Adrenal gland (tissue), 19 donors: ENCODE measurements at places on chromosomes 2 and 18.

DNA sequence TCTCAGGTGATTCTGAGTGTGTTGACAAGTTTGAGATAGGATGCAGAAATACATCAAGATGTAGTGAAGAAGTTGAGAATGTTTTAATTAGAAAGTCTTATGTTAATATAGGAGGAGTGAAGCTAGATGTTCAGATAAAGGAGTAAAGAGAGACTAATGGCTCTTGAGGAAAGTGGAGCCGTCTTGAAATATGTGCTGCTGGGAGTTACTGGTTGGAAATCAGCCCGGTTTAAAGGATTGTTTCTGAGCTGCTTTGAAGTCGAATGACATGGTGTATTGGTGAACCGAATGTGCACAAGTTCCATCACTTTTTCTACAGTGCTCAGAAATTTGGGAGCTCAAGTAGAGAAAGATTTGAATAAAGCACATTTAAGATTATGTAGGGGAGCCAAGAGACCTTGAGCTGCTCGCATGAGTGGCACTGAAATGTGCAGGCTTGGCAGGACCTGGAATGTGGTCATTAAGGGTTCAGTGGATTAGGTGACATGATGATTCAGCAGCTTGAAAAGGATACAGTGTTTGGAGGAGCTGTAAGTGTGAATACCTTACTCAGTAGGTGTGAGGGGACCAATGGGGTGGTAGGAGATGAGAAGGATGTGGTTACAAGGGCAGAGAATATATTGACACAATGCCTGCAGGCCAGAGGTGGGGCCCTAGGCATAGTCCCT, 68.6 kb downstream of the CAB39 start:
- H3K4me1 ChIP-seq: peaks cover 9% of the 10 kb centered on the region
- no peak overlapping the region for H3K4me3 ChIP-seq
- H3K36me3 ChIP-seq: no peaks in the 10 kb centered on the region
- no peaks in the 10 kb centered on the region for H3K27me3 ChIP-seq
- H3K27ac ChIP-seq: no peak overlapping the region
- DNase-seq: no peak

GRCh38 chr2:25979001-25979400, 3.3 kb downstream of the KIF3C start:
- peaks cover 41% of the 10 kb centered on the region for H3K4me1 ChIP-seq
- H3K27ac ChIP-seq: no peak overlapping the region
- no peaks in the 10 kb centered on the region for H3K27me3 ChIP-seq
- no peak for DNase-seq
- no peak overlapping the region for H3K4me3 ChIP-seq
- no peaks in the 10 kb centered on the region for H3K36me3 ChIP-seq

DNA sequence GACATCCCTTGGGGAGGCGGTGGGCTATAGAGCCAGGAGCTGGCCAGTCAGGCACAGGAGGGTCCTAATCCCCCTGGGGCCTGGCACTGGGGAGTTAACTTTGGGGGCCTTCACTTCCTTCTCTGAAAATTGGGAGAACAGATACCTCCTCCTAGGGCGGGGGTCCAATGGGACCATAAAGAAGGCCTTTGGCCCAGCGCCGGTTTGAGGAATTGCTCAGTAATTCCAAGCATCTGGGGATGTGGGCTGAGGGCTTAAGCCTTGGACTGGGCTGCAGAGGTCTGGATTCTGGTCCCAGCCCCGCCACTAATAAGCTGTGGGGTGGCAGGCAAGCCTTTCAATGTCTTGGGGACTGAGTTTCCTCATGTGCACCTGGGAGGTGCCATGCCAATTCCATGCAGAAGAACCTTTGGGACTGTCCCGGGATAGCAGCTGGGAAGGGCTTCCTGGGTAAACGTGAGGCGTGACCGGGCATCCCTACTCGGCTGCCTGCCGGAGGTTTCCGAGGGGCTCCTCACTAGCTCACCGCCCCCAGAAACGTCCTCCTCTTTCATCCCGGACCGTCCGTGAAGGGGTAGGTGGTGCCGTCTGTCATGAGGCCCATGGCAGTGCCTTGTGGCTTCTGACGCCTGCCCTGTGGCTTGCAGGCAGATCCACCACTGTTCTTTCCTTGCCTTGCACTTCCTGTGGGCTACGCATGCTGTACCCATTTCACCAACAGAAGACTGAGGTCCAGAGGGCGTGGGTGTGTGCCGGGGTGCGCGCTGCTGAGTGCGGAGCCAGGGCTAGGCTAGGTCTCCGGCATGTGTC, 67.4 kb upstream of the HPCAL1 start:
- no peak overlapping the region for H3K27ac ChIP-seq
- H3K36me3 ChIP-seq: no peaks in the 10 kb centered on the region
- no peaks in the 10 kb centered on the region for H3K27me3 ChIP-seq

DNA sequence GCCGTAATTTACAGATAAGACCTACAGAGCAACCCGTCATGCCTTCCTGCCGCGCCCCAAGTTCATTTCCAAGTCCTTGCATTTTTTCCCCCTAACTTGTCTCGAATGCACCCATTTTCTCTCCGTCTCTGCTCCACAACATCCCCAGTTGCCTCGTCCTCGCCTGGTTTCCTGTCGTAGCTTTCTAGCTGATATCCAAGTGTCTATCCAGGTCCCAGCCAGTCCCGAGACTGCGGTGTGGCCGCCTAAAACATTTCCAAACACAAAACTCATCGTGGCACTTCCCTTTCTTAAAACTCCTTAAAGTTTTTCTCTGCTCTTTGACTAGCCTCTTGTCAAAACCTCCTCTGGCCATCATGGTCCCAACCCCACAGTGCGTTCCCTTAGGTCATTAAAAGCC, 1.2 kb upstream of the BARD1 start:
- no peak for DNase-seq
- H3K4me1 ChIP-seq: peaks cover 8% of the 10 kb centered on the region
- H3K27ac ChIP-seq: no peak overlapping the region
- H3K4me3 ChIP-seq: peak overlapping the region; percentile 89
- H3K27me3 ChIP-seq: no peaks in the 10 kb centered on the region
- no peaks in the 10 kb centered on the region for H3K36me3 ChIP-seq

DNA sequence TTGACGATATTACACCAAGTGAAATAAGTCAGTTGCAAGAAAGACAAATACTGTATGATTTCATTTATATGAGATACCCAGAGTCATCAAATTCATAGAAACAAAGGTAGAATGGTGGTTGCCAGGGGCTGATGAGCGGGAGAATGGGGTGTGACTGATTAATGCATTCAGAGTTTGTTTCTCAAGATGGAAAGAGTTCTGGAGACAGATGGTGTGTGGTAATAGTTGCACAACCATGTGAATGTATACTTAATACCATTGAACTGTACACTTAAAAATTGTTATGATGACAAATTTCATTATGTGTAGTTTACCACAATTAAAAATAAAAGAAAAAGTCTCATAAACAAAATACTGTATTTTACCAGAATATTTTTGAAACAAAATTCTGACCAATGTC, 117.3 kb downstream of the PIGN start:
- H3K27ac ChIP-seq: no peak overlapping the region
- H3K4me1 ChIP-seq: no peaks in the 10 kb centered on the region
- no peak for DNase-seq
- H3K4me3 ChIP-seq: no peak overlapping the region
- no peaks in the 10 kb centered on the region for H3K27me3 ChIP-seq

DNA sequence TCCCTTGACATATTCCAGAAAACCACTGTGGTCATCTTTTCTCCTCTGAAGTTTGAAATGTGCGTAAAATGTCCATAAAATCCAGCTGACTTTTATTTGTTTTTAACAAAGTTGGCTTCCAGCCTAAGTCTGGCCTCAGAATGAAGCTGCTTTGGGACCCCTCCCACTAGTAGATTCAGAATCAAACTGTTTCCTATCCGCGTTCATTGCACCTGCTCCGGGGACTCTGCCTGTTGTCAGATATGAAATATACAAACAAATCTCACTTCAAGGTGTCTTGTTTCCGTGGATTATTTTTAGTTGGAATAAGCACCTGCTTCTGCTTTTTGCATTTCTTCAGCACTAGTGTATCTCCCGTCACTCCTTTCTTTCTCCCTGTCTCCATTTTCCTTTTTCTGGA, 115.7 kb upstream of the FHL2 start:
- peaks cover 17% of the 10 kb centered on the region for H3K4me1 ChIP-seq
- DNase-seq: no peak
- no peak overlapping the region for H3K27ac ChIP-seq
- no peak overlapping the region for H3K4me3 ChIP-seq
- H3K27me3 ChIP-seq: no peaks in the 10 kb centered on the region

DNA sequence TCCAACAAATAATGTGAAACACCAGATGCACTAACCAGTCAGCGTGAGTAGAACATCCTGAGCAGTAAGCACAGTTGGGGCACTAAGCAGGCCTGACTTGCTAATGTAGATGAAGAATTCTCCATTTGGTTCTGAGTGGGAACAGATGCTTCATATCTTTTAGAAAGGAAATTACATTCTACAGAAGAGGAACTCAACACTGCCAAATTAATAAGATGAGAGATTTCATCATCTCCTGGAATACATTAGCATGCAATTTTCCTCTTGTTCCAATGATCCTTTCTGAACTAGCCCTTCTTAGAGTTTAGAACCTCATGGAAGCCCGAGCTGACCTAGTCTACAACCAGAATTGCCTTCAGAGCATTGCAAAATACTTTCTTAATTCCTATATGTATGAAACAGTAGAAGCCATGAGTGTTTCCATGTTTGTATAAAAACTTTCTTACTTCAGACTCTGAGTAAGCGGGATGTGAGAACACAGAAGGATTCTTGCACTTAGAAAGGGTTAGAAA, 34.8 kb downstream of the COL5A2 start:
- no peaks in the 10 kb centered on the region for H3K27me3 ChIP-seq
- no peak for DNase-seq
- H3K27ac ChIP-seq: no peak overlapping the region
- H3K4me1 ChIP-seq: no peaks in the 10 kb centered on the region
- no peak overlapping the region for H3K4me3 ChIP-seq

GRCh38 chr2:60445684-60446179, 107.7 kb downstream of the BCL11A start:
- no peak for DNase-seq
- no peaks in the 10 kb centered on the region for H3K27me3 ChIP-seq
- H3K4me3 ChIP-seq: no peak overlapping the region
- H3K36me3 ChIP-seq: no peaks in the 10 kb centered on the region

- no peak for DNase-seq
- no peaks in the 10 kb centered on the region for H3K36me3 ChIP-seq
- H3K27ac ChIP-seq: no peak overlapping the region
- no peaks in the 10 kb centered on the region for H3K4me1 ChIP-seq
- no peaks in the 10 kb centered on the region for H3K27me3 ChIP-seq
- H3K4me3 ChIP-seq: no peak overlapping the region
These were observed 1132.9 kb upstream of the ZEB2 start for GRCh38 chr2:145652571-145653545.

GRCh38 chr2:161075701-161076100, 84.5 kb upstream of the TANK start:
- no peaks in the 10 kb centered on the region for H3K4me1 ChIP-seq
- H3K27me3 ChIP-seq: no peaks in the 10 kb centered on the region
- H3K4me3 ChIP-seq: no peak overlapping the region
- no peaks in the 10 kb centered on the region for H3K36me3 ChIP-seq
- no peak overlapping the region for H3K27ac ChIP-seq

DNA sequence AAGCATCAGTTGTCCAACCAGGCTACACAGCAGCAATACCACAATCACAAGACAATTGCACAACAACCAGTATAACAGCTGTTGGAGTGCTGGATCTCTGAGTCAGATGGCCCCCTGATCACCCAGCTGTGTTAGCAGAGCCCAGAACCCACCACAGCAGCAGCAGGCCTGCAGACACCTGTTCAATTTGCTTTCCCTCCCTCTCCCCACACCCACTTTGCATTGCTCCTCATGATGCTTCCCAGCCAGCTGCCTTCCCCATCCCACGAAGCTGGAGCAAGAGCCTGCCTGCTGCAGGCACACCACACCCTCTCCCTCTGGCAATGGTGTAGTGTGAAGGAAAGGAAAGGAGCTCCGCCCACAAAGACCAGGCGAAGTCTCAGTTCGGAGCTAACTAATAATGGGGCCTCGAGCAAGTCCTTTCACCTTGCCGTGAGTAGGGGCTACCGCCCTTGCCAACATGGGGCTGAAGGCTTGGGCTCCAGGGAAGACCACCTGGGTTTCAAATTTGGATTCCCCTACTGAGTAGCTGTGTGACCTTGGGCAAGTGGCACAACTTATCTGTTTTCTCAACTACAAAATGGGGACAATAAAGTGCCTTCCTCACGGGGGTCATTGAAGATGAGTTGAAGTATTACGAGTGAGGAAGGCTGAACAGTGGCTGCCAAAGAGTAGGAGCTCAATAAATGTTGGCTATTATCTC, 19.4 kb upstream of the ZBTB7C start:
- H3K27me3 ChIP-seq: no peaks in the 10 kb centered on the region
- no peak for DNase-seq
- no peak overlapping the region for H3K4me3 ChIP-seq
- no peak overlapping the region for H3K27ac ChIP-seq

DNA sequence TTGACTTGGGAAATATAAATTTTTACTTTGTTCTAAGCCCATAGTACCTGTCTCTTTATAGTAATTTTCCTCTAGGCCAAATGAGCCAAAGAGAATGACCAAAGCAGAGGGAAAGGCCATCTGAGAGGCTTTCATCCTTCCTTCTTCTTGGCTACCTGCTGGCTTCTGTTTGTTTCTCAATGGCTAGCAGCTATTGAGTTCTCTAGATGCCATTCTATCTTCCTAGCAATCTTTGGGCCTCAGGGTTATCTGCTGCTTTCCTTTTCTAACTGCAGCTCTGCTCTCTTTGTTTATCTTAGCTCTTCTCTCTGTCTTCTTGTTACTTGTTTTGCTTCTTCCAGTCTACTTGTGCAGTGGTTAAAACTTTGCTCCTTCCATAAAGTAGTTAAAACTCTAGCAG, 601.1 kb upstream of the NRXN1 start:
- H3K4me1 ChIP-seq: no peaks in the 10 kb centered on the region
- H3K36me3 ChIP-seq: no peaks in the 10 kb centered on the region
- no peak overlapping the region for H3K4me3 ChIP-seq
- H3K27me3 ChIP-seq: no peaks in the 10 kb centered on the region
- H3K27ac ChIP-seq: no peak overlapping the region
- DNase-seq: no peak

DNA sequence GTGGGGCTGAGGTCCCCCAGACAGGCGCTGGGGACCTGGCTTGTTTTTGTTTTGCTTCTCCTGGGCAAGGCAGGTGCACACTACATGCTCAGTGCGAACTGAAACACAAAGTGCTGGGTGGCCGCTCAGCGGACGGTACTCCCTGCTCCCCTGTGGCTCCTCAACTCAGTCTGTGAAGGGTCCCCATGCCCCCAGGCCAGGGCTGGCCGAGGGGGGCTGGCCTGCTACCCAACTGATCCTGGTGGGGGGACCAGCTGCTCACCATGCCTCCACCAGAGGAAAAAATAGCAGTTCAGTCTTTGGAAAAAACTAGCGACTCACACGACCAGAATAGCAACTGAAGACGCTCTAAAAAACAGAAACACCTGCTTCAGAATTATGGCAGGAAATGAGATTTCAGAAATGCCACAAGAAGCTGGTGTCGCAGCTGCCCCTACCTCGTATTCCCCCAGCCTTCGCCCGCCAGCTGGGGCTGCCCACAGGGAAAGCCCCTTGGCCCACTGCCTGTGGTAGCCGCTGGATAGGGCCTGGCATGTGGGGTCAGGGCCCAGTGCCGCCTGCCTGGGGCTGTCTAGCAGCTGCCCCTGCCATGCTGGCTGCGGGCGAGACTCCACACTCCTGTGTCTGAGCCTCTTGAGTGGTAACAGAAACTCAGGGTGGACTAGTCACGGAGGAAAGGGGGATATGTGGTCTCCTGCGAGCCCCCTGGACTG, 43.7 kb downstream of the MEX3C start:
- no peaks in the 10 kb centered on the region for H3K36me3 ChIP-seq
- H3K27me3 ChIP-seq: no peaks in the 10 kb centered on the region
- no peak overlapping the region for H3K27ac ChIP-seq
- no peaks in the 10 kb centered on the region for H3K4me1 ChIP-seq
- no peak overlapping the region for H3K4me3 ChIP-seq
